Fibroblast of skin of left quadriceps (primary cell): ENCODE measurements at places on chromosomes 7 and 10.

DNA sequence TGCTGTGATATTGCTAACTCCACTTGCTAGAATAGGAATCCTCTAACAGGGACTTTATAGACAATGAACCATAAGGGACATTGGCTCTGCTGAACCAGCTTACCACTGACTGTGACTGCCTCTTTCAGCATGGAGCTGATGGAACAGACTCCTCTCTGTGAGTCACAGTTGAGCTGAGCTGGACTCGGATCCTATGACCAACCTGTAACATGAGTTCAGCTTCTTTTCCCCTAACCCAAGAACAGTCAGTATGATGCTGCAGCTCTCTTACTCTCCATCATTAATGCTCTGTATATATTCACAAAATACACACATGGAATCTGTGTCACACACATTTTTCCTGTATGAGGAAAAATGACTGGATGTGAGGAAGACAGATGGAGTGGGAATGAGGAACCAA lies 177.9 kb upstream of the BET1 start:
- peak; percentile 41 for DNase-seq

DNA sequence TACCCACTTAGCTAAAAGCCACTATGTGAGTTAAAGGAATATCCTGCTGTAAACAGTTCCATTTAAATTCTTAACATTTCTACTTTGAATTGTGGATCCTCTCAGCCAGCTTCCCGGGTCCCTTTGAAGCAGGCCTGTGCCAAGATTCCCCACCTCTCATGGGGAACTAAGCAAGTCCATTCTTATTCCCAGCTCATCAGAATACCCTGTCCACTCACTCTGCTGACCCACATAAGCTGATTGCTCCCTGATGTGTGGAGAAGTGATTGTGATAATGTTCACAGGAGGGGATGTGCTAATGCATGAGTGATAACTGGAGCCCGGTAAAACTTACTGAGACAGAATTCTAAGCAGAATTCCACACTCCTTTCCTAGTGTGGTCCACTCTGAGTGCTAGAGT lies 709.7 kb downstream of the CNTNAP2 start:
- DNase-seq: no peak

DNA sequence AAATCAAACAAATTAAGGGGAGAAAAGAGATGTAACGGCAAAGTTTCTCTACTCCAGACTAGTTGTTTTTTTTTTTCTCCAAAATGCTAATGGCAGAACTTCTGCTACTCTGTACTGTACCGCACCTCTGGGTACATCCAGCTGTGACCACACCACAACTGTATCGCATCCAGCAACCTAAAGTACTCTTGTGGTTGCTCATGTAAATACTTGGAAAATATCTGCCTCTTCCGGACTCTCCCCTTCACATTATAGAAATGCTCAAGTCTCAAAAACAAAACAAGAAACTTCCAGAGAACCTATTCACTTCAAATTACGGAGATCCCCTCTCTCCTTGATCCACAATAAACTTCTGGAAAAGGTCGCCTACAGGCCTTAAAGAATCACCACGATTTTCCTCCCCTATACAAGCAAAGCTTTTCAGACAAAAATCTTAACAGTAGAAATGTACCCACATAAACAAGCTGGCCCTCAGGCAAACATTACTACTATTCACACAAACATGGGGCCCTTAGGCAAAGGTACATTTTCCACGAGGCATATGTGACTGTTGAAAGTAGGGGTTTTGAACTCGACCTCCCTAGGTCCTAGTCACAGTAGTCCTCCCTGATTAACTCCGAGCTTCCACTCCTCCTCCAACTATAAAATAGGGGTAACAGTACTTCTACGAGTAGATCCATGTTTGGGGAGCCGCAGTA lies 222.9 kb upstream of the MKLN1 start:
- DNase-seq: no peak

DNA sequence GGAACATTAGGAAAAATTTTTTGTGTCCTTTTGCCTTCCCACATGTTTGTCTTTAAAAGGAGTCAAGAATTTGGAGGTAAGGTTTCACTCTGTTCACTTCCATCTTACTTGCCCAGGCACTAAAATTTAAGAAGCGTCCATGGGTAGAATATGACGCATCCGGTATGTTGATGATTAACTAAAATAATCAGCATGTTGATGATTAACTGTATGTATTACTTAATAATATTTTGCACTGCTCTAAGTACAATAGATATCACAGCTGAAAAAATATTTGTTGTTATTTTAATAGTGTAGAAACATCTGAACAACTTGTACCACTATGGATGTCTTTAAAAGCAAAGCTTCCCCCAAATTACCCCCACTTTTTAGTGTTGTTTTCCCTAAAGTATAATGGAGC lies 11.5 kb downstream of the ANKRD22 start:
- no peak for DNase-seq

DNA sequence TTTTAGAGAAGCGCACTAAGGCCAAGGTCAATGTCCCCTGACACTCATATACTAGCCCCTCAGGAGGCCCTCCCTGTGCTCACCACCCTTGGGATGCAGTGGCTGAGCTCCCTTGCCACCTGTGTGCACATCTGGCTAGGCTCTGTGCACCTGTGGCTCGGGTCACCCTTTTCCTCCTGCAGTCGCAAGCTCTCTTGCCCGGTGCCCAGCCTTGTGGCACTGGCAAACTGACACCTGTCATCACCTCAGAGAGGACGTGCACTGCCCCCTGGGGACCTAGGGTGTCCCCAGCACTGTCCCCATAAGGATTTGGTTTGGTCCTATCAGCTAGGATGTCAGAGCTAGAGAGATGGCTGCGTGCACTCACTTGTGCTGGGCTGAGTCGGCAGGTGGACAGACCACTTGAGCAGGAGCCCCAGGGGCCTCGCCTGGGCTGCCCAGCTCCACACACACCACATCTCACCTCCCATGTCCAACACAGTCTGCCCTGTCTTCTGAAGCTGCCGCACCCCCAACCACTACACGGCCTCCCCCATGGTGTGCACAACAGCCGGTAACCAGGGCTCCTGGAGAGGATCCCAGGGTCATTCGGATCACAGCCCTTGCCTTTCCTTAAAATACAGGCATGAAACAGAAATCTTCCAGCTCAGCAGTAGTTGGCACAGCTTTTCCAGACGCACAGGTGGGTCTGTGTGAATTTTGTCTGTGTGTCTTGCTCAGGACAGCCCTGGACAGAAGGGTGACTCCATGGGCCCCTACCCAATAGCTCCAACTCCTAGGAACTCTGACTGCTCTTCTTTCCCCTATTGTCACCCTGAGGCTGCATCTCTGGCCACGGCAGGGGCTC lies 111.0 kb downstream of the GRID1 start:
- DNase-seq: no peak
